ENCODE measurements at places on chromosomes 1 and 21.
A peak's percentile ranks its signal among the peaks of the same experiment; 100 is the strongest.

DNA sequence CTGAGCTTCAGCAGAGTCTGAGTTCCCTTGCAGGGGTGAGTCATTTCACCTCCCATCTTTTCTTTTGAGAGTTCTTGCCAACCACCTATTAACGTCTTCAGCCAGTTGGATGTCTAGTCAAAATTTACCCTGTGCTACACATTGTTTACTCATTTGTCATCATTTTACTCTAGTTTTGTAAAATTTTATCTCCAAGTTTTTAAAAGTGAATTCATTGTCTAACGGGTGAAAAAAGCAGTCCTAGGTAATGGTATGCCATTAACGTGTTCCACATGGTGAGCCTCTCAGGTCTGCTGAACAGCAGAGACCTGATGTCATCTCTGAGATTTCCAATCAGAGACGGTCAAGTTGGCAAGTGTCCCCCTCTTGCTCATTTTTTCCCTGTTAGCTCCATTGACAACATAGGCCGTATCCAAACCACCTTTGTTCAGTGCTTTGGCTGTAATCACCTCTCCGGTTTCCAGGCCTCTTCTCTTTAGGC is 85.4 kb downstream of the TBX15 start:
- no peak for DNase-seq

- no peak for DNase-seq
Observed at GRCh38 chr1:244919320-244920282, 55.3 kb upstream of the HNRNPU start.

GRCh38 chr1:14741532-14741931 is 143.0 kb downstream of the KAZN start:
- DNase-seq, result no peak

DNA sequence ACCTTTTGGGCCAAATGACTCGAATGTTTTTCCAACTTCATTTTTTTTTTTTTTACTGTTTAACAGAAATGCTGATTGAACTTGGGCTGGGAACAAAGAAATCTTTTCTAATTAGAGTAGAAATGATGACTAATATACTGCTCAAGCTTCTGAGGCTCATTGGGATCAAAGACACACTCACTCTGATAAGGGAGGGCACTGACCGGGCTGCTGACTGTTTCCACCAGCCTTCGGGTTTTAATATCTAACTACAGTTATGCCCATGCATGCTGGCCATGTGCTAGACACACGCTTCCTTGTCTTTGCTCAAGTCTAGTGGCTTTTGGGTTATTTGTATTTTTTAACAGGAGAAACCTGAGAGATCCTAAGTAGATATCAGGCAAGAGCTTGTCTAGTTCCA is 16.8 kb downstream of the ZBTB18 start:
- DNase-seq, result no peak

- DNase-seq, result no peak
Observed at GRCh38 chr1:23246274-23246673, 29.0 kb upstream of the HTR1D start.

DNA sequence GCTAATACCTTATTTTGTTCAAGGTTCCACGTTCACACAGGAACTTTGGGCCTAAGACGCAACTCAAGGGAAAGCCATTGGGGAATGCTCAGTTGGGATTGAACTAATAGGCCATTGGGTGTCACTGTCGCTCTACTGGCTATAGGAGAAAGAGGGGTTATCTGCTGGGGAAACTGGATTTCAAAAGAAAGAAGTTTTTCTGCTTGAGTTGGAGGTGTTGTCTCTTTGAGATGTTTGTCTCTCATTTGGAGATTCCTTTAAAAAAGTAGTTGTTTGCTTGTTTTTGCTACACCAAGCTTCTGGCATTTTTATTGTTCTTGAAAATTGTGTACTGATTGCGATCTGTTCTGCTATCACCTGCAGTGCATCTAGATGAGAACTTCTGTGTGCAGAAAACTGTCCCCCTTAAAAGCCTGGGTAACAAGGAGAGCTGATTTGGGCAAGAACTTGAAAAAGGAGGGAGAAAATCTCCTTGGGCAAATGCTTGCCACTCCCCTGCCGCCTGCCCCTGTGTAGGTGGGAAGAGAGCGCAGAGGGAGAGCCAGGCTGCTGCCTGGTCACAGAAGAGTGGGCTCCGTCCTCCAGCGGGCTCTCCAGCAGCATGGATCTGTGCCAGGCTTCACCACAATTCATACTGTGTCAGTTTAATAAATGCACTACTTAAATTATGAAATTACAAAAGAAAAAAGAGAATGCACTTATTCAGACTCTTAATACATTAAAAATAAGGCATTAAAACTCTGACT is 39.9 kb downstream of the PEX14 start:
- DNase-seq, result no peak

DNA sequence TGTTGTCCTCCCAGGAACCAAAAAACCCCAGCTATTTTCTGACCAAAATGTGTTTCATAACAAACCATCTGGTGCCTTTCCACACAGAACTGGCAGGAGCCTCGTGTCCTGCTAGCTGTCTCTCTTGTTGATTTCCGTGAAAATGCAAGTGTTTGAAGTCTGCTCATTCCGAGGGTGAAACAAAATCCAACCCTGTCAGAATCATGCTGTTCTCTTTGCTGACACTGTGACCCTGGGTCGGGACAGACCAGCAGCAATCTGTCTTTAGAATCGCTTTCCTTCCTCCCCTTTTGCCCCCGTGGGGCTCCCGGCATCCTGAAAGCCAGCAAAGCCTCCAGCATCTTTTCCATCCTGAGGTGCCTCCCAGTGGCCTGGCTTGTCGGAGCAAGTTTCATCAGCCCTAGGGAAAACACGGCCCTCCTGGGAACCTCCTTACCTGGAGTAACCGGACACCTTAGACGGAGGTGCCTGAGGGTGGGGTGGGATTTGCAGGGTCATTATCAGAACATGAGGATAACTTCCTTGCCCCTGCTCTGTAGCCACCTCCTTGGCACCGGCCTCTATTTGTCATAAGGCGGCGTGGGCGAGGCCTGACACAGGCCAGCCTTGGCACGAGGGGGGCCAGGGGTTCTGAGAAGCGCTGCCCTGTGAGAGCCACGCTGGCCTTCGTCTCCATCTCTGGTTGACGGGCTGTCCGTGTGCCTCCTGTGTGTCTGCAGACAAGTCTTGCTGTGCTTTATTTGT is 24.9 kb downstream of the LDLRAP1 start:
- no peak for DNase-seq

DNA sequence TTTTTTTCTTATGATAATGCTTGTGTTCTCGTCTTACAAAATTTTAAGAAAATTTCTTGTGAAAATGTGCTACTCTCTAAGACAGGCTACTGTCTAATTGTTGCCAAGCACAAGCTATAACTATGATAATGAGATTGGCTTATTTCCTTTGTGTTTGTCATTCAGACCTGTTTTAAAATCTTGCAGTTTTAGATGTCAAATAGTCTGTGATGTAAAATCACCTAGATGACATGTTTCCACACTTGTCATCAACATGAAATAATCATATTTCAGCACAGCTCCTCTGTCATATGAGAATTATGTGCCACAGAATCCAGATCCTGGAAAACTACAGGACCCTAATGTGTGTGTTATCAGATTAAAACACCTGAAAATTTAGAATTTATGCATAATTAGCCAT is 539.7 kb downstream of the USP25 start:
- DNase-seq, result no peak

DNA sequence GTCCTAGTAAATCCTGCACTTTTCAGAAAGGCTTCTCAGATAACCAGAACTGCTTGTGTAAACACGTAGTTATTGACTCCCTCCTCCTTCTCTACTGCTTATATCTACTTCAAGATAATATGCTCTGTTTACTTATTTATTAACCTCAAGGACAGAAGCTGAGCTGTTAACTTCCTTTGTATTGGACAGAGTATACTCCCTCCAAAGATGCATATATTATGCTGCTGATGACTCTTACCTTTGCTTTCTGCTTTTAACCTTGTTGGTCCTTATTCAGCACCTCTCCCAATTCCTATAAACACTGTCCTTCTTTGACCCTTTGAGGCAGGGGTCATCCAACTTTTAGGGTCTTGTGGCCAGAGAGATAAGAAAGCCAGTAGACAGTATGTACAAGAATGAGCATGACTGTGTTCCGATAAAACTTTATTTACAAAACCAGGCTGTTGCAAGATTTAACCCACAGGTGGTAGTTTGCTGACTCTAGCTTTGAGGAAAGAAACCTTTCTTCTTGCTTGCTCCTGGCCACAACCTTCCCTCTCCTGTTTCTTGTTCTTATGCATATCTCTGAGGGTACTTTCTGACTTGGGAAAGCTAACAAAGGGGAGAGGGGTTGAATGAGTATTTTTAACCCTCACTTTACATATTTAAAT is 4.9 kb downstream of the TPM3 start:
- DNase-seq, result no peak

- DNase-seq, result no peak
Observed at GRCh38 chr1:155075535-155075934, 3.1 kb upstream of the EFNA3 start.

DNA sequence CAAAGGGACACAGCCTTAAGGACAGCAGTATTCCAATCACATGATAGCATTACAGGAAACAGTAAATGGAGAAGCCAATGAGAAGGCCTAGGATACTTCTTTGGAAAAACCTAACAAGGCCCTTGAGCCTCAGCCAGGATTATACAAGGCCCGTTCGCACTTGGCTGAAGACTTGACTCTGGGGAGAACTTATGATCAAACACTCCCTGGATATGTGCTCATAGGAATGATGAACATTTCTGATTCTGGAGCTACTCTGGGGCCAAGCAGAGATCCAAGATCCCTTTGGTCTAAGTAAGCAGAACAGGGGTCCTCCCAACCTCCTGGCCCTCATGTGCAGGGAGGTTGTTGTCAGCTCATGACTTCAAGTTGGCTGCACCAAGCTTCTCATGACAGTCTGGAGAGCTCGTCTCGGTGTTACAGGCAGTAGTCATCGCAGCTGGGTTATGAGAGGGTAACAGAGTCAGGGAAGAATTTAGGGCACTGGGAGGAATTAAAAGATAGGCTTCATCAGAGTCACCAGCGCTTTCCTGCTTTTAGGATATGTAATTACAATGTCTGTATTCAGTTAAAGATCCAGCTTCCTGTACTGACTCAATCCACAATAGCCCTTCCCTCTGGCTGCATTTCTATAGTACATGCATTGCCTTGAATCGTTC is 92.5 kb upstream of the IRF2BP2 start:
- no peak for DNase-seq

- no peak for DNase-seq
Observed at GRCh38 chr21:35491920-35492678, 443.0 kb upstream of the RUNX1 start.

DNA sequence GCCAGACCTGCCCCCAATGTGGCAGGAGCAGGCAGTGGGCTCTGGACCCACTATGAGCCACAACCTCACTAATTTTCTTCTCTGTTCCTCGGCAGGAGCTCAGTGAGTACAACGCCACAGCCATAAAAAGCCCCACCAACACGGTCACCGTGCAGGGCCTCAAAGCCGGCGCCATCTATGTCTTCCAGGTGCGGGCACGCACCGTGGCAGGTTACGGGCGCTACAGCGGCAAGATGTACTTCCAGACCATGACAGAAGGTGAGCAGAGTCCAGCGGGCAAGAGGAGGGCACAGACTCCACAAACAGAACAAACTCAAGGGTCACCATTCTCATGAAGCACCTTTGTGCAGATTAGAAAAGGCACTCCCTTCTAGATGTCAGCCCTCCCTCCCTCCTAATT is 79.9 kb downstream of the LACTBL1 start:
- DNase-seq, result no peak

- DNase-seq, result no peak
Observed at GRCh38 chr1:118963138-118963455, 25.0 kb downstream of the TBX15 start.

DNA sequence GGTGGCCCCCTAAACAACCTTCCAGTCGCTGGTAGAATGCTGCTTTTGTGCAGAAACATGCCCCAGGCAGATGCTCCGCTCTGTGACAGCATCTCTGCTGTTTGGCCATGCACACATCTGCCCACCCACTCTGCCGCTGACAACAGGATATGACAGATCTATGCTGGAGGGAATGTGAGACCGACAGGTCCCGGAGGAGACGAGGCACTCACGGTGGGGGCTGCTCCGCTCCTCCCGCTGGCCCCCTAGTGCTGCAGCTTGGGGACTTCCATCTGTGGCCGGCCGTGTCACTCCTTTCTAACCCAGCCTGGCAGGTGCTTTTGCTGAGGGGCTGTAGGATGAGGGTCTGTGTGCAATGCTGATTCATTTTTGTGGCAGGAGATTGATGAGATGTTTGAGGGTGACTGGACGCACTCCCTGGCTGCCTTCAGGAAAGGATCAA is 49.1 kb upstream of the DMRTB1 start:
- DNase-seq, result no peak

DNA sequence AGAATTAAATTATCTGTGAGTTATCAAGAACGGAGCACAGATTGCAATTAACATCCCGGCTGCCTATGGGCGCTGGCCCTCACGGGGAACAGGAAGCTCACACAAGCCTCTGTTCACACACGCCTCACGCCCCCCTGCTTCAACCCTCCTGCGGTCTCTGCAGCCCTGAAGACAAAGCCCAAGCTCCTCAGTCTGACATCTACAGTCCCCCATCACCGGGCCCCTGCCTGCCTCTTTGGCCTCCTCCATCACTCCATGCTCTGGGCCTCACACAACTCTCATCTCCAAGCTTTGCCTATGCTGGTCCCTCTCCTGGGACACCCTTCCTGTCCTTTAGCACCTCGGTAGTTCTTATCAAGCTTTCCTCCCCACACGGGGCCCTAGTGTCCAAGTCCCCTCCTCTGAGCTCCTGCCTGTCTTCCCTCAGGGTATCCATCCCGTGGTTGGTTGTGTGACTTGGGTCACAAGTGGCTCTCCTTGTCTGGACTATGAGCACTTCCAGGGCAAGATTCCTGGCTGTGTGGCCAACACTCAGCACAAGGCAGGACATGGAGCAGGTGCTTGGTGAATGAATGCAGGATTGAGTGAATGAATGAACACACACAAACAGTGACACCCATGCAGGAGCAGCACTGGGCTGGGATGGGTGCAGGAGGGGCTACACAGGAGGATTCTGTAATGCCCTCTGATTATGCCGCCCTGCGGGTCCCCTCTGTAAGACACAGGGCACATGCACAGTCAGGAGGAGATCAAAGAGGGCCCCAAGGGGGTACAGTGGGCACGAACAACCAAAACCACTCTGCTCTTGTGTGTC is 116.1 kb downstream of the DMRTB1 start:
- no peak for DNase-seq

DNA sequence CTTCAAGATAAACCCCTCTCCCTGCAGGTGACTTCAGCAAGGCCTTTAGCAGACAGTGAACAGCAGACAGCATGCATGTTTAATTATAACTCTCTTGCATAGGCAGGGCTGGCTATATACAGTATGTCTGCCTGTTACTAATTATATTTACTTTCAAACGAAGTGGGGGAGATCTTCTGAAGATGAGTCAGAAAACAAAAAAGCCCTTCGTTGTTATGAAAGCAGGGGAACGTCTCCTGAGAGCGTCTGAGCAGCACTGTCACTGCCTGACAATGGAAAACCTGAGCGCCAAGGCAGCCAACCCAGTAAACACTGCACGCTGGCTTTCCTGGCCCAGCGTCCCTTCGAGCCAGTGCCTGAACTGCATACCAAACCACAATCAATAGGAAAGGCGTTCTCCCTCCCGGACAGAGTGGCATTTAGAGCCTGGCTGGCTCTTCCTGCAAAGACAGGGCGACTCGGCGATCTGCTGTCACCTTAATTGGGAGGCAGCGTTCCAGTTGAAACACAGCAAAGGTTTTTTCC is 54.1 kb downstream of the TOMM20 start:
- peak; percentile 34 for DNase-seq

GRCh38 chr1:68570871-68571270 is 74.0 kb upstream of the DEPDC1 start:
- no peak for DNase-seq

All from stimulated activated CD4-positive, alpha-beta T cell treated with anti-CD3 and anti-CD28 coated beads, TNF-alpha, amount 100 ng/mL, for 48 hours (primary cell).